ENCODE measurements at places on chromosomes 5 and 9. TPM values are rescaled to one million over a fixed set of nuclear protein-coding genes. Genes with fewer than 3 reads are reported as not detected.

Gene IRGM
- total RNA-seq, result 0.17 TPM

Gene DND1
- 1.6 TPM for total RNA-seq

Gene SPATA31C2
- total RNA-seq, result not detected

GRCh38 chr9:92289708-92290390 lies 3.6 kb downstream of the IARS1 start:
- H3K27ac ChIP-seq, result no peak overlapping the region
- H3K36me3 ChIP-seq, result peaks cover 24% of the 10 kb centered on the region
- H3K27me3 ChIP-seq, result no peaks in the 10 kb centered on the region
- peaks cover 30% of the 10 kb centered on the region for H3K4me1 ChIP-seq
- no peak for DNase-seq

GRCh38 chr5:149304195-149305078 lies 32.8 kb downstream of the AFAP1L1 start:
- H3K4me3 ChIP-seq, result no peak overlapping the region
- DNase-seq, result no peak
- H3K36me3 ChIP-seq, result no peaks in the 10 kb centered on the region
- peaks cover 2% of the 10 kb centered on the region for H3K27me3 ChIP-seq
- H3K4me1 ChIP-seq, result peaks cover 3% of the 10 kb centered on the region

All from spleen (tissue), 13 donors.